Activated effector memory CD4-positive, alpha-beta T cell treated with anti-CD3 and anti-CD28 coated beads, Interleukin-2, amount 50 U/mL, for 16 hours (primary cell): ENCODE measurements at places on chromosomes 2 and 18.

GRCh38 chr18:58977223-58977622, 112.5 kb downstream of the ZNF532 start:
- DNase-seq = no peak

DNA sequence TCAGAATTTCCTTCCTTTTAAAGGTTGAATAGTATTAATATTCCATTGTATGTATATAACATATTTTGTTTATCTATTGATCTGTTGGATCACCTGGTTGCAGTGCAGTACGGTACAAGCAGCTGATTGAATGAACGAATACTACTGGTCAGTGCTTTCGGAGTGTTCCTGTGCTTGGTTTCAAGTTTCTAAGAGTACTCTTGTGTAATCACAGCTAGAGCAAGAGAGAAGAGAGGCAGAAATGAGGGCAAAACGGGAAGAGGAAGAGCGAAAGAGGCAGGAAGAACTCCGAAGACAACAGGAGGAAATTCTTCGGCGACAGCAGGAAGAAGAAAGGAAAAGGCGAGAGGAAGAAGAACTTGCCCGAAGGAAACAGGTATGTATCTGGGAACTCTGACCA, 40.3 kb upstream of the KCNJ13 start:
- DNase-seq = no peak

DNA sequence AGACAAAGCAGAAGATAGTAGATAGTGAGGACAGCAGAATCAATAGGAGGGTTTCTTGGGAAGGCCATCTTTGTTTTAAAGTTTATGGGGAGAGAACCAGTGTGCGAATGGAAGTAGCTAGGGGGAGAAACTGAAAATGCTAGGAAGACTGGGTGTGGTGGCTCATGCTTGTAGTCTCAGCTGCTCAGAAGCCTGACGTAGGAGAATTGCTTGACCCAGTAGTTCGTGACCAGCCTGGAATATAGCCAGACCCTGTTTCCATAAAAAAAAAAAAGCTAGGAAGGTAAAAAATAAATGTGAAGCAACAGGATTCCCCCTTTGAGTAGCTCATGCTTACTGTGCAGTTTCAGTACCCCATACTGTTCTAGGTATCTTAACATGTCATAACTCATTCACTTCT, 19.2 kb upstream of the DRC1 start:
- no peak for DNase-seq

- no peak for DNase-seq
These were observed 2.5 kb upstream of the ASIC4 start for GRCh38 chr2:219511547-219512325.

GRCh38 chr2:200318940-200319435, 12.5 kb downstream of the SPATS2L start:
- DNase-seq = no peak

DNA sequence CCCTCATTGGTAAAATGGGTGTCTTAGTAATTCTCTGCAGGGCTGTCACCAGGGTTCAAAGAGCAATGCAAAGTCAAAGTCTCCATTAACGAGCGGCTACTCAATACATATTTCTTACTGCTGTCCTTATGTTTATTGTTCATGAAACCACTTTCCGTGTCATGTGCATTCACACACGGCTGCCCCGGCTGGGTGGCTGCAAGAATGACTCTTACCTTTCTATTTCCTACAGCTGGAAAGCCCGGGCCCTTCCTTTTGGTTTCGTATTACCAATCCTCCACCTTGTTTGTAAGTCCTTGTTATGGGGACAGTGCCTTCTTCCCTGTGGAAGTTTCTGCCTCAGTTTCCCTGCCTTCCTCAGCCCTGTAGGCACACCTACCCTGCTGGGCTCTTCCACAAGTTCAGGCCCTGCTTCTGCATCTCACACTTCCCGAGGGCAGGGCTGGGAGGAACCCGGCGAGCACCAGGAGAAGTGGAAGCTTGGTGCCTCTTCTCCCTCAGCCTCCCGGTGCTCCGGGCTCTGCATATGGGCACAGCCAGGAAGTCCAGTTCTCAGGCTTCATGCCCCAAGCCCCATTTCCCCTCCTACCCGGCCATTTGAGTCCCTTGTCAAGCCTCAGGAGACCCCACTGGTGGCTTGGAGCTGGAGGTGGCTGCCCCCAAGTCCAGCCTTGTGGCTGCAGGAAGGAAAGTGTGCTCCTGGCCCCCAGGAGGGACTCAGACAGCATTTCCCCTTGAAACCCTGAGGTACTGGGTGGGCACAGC, 18.7 kb upstream of the ACKR3 start:
- DNase-seq = no peak

GRCh38 chr2:62185475-62186155, 10.3 kb upstream of the B3GNT2 start:
- no peak for DNase-seq

GRCh38 chr2:181456660-181457120, 496 bp upstream of the ITGA4 start:
- DNase-seq = peak; percentile 84

- no peak for DNase-seq
These were observed 1.2 kb upstream of the TRAPPC8 start for GRCh38 chr18:31943878-31944816.

DNA sequence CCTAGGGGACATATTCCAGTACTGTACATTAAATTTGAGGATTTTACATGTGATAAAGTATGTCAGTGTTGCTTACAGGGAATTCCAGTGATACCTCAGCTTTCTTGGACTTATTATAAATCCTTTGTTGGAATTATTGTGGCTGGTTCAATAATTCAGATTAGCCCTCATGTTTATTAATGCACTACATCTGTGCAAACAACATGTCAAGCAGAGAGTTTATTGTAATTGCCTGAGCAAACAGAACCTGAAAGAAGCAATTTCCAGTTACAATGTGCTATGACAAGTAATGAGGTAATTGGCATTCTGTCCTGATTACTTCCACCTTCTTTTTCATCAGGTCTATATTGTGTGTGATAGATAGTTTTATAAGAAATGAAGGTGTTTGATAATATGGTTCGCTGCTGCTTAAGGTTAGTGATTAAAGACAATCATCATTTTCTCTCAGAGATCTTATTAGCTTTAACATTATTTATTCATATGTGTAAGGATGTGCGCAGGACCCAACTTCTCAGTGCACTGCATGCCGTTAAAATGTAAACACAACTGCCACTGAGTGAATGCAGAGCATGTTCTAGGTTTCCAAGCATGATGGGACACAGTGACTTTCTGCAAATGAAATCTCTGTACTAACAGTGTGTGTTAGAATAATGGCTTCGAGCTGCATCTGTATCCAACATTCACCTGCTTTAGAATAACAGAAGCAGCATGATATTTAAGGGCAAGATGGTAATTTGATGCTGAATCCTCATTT, 973.7 kb upstream of the POU3F3 start:
- no peak for DNase-seq

- DNase-seq = no peak
These were observed 208.0 kb downstream of the TWIST2 start for GRCh38 chr2:239055756-239056493.

- DNase-seq = no peak
These were observed 40.5 kb downstream of the SMAD4 start for GRCh38 chr18:51070545-51070944.

DNA sequence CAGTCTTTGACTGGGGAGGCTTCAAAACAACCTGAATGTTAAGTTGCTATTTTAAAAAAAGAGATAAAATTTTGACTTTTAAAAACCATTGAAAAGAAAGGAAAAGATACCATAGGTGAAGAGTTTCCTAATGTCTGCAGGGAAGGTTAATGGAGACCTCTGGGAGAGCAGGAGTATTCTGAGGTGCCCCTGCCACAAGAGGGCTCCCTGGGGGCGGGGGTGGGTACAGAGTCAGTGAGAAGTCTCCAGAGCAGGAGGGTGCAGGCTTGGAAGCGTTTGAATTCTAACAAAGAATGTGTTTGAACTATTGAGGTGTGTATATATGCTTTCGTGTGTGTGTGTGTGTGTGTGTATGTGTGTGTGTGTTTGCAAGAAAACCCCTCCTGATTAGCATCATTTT, 46.7 kb upstream of the ST6GAL2 start:
- no peak for DNase-seq

- DNase-seq = no peak
These were observed 9.6 kb downstream of the SNTG2 start for GRCh38 chr2:960061-960736.

- DNase-seq = no peak
These were observed 2.1 kb upstream of the STK17B start for GRCh38 chr2:196173505-196173904.

- DNase-seq = no peak
These were observed 176.3 kb downstream of the SEPTIN10 start for GRCh38 chr2:109437325-109438090.

GRCh38 chr18:59387687-59388565, 28.9 kb upstream of the LMAN1 start:
- no peak for DNase-seq

- DNase-seq = no peak
These were observed 220.9 kb upstream of the REV1 start for GRCh38 chr2:99710721-99711120.

DNA sequence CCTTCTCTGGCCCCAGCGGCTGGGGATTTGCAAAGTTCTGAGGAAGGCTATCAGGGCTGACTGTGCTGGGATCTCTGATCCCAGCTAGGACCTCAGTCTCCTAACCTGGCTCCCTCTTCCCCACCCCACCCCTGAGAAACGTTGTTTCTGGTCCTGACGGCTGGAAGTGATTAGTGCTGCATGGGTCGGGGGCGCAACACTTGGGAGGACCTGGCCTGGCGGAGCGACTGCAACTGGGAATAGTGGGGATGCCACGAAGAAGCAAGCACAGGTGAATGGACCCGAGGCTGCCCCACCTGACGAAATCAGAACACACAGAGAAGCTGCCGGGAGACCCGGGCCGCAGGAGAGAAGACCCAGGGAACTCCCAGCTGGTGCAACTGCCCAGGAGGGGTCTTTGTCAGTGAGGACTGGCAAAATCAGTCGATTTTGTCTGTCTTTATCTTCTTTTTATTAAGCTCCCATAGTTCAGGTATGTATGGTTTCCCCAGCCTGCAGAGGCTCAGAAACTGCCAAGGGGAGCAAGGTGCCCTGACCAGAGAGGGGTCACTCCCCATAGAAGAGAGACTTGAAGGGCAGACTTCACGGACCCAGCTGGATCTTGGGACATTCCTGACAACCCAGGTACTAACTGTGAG, 656 bp upstream of the LBX2 start:
- DNase-seq = no peak
